SJSA1 (cell line): ENCODE measurements at places on chromosomes 7 and 10. TPM values are rescaled to one million over a fixed set of nuclear protein-coding genes. Genes with fewer than 3 reads are reported as not detected.
A peak's percentile ranks its signal among the peaks of the same experiment; 100 is the strongest.

Gene NPY4R2
- 0.06 and 0.71 TPM in 2 replicates for total RNA-seq

Gene ZNF438
- 5.2 and 6.5 TPM in 2 replicates for total RNA-seq

Gene VENTX
- total RNA-seq = not detected in 2 replicates

Gene MRC1
- not detected in 2 replicates for total RNA-seq

- DNase-seq = peak; percentile 31
Measured at GRCh38 chr7:87413951-87414793, 61.3 kb downstream of the ABCB4 start.

Gene FGFR2
- total RNA-seq = 1.1 and 2.5 TPM in 2 replicates

GRCh38 chr7:95811846-95812445 is 39.6 kb downstream of the DYNC1I1 start:
- no peak for DNase-seq

DNA sequence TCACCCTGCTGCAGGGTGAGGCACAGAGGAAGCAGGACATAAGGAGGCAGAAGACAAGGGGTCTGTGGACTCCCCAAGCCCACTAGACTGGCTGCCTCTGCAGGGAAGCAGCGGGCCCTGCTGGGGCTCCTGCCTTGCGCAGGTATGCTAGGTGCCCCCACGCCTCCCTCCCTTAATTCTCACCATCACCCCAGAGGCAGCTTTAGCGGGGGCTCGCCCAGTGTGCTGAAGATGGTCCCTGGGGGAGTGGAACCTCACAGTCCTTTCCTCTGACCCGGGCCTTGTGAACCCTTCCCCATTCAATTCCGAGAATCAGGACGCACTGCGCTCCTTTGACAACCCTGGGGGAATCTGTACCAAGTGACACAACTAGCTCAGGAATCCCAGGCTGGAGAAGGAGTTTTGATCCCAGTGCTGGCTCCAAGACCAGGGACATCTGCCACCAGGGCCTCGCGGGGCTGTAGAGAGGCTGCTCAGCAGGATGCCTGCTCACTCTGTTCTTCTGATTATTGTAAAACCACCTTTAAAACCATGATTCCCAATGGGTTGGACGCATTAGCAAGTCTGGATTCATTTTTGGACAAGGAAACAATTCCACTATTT is 468.4 kb downstream of the TCERG1L start:
- no peak for DNase-seq

DNA sequence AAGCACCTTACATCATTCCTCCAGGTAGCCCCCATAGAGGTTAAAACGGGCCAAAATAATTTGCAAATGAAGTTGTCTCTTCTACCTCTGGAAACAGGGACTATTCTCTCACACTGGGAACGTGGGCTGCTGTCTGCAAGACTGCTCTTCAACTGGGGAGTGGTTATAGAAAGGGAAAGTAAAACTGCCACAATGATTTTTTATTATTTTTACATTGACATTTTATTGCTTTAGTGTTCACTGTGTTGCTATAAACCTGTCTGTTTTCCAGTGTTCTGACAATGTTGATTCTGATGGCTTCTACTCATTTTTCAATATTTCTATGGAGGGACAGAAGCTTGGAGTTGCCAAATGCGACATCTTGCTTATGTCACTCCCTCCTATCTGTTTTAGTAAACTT is 115.1 kb upstream of the ANTXRL start:
- DNase-seq = no peak

GRCh38 chr10:86712317-86712707 is 44.0 kb downstream of the LDB3 start:
- no peak for DNase-seq

Gene OPN1SW
- total RNA-seq = not detected in 2 replicates

GRCh38 chr7:3668743-3669142 is 367.7 kb downstream of the SDK1 start:
- no peak for DNase-seq

DNA sequence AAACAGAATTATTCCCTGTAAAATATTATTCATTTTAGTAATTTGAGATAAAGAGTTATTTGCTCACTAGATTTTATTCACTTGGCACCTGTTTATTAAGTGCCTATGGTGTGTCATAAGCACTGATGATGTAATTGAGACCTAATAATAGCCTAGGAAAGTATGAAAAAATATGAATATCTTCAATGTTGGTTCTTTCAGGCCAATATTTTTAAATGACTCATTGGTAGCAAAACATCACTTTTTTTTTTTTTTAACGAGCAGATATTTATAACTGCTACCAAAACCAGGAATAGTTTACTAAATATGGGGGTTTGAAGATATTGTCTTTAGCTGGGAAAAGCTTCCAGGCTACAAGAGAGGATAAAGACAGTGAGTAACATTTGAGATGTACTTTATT is 228.0 kb downstream of the PRKG1 start:
- DNase-seq = no peak
